AG08395 (cell line): ENCODE measurements at places on chromosomes 11 and 22.

DNA sequence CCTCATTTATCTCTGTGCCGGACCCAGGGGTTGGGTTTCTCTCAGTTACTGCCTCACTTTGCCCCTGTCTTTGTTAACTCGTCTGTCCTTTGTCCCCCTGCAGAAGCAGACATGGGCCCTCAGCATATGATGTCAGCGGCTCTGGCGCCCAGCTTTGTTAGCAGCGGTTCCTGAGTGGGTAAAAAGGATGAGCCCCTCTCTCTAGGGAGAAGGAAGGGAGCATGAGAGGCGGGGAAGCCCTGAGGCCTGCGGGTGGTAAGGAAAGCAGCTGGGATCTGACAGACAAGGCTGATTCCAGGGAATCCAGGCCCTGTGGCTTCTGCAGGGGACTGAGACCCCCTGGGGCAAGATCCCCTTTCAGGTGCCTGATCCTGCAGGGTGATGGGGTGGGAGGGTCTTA, 51.7 kb downstream of the MCM5 start:
- no peak for DNase-seq

GRCh38 chr11:45477588-45477987, 187.8 kb downstream of the CHST1 start:
- DNase-seq = no peak

DNA sequence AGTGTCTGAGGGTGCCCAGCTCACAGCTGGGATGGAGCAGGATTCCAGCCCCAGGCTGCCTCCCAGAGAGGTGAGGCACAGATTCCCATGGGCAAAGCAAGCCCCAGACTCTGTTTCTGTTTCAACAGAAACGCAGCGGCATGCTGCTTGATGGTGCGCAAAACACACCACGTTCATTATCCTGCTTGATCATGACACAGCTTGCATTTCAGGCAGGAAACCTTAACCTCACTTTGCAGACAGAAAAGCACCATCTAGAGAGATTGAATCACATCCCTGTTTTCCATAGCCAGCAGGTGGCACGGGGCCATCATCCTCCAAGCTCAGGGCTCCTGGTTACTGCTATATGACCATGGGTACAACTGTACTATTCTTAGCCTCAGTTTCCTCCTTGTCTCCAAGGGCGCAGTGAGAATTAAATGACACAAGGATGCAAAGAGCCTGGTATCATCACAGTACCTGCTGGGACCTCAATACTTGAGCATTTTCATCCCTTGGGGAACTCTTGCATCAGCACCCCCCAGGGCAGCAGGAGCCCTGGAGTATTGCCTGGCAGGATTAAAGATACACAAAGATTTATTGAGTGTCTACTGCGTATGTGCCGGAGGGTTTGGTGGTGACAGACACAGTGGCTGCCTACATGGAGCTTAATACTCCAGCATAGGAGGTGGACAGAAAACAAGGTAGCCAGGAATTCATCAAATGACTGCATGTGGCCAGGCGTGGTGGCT, 110.0 kb downstream of the TP53I11 start:
- DNase-seq = no peak

GRCh38 chr11:69983897-69984438, 94.1 kb upstream of the ANO1 start:
- no peak for DNase-seq

GRCh38 chr11:73360743-73361369, 15.3 kb upstream of the RELT start:
- no peak for DNase-seq

DNA sequence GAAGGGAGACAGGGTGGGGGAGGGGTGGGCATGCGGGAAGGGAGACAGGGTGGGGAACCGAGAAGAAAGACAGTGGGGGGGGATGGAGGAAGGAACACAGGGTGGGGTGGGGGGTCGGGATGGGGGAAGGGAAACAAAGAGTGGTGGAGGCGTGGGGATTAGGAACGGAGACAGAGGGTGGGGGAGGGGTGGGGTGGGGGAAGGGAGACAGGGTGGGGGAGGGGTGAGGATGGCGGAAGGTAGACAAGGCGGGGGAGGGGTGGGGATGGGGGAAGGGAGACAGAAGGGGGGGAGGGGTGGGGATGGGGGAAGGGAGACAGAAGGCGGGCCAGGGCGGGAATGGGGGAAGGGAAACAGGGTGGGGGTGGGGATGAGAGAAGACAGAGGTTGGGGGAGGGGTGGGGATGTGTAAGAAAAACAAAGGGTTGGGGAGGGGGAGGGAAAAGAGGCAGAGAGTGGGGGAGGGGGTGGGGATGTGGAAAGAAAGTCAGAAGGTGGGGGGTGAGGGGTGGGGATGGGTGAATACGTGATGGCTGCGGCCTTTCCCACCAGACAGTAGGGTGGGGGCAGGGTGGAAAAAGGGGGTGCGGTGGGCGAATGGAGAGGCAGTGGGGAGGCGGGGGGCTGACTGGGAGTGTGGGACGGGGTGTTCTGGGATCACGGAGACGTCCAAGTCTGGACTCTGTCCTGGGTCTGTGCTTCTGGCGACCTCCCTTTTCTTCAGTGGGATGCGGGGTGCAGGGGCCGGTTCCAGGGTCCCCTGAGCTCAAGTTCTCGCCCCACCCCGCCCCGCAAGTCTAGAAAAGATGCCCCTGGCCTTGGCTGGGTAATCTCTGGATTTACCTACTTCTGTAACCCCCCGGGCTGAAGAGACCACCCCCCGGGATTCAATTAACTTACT, 744 bp downstream of the PRAME start:
- no peak for DNase-seq
